Adrenal gland (tissue), 19 donors: ENCODE measurements at places on chromosomes 6 and 20. TPM values are rescaled to one million over a fixed set of nuclear protein-coding genes. Genes with fewer than 3 reads are reported as not detected.

- no peaks in the 10 kb centered on the region for H3K4me1 ChIP-seq
- H3K4me3 ChIP-seq = no peak overlapping the region
- no peaks in the 10 kb centered on the region for H3K36me3 ChIP-seq
- no peak overlapping the region for H3K27ac ChIP-seq
Measured at GRCh38 chr6:27605401-27606342, 132.8 kb upstream of the ZNF184 start.

GRCh38 chr20:14885661-14886060 lies 548.2 kb upstream of the FLRT3 start:
- no peaks in the 10 kb centered on the region for H3K27me3 ChIP-seq
- DNase-seq = no peak
- no peaks in the 10 kb centered on the region for H3K4me1 ChIP-seq

Gene OVOL2
- polyA plus RNA-seq = not detected

DNA sequence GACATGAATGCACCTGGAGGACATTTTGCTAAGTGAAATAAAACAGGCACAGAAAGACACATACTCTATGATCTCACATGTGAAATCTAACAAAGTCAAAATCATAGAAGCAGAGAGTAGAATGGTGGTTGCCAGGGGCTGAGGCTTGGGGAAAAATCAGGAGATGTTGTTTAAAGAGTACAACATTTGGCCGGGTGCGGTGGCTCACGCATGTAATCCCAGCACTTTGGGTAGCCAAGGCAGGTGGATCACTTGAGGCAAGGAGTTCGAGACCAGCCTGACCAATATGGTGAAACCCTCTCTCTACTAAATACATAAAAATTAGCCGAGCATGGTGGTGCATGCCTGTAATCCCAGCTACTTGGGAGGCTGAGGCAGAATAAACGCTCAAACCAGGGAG lies 26.0 kb upstream of the LOC128125822 start:
- H3K4me3 ChIP-seq = no peak overlapping the region
- H3K27me3 ChIP-seq = no peaks in the 10 kb centered on the region
- H3K4me1 ChIP-seq = no peaks in the 10 kb centered on the region
- H3K36me3 ChIP-seq = no peaks in the 10 kb centered on the region
- no peak overlapping the region for H3K27ac ChIP-seq
- no peak for DNase-seq

Gene SLC17A1
- 1.0 TPM for polyA plus RNA-seq

DNA sequence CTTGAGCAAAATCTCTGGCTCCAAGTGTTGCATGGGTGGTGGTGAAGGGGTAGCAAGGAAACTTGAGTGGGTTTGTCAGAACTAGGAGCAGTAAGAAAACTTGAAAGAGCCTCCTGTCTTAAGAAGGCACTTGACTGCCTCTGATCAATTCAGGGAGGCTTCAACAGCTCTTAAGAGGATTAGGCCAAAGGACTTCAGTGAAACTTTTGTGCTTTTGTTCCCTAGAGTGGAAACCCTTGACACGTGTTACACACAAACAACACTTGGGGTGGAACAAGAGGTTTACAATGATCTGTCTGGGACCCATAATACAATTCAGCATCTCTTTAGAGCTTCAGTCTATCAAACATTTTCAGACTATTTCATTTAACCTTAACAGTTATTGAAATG lies 80.1 kb upstream of the ARMC2 start:
- DNase-seq = no peak
- H3K27me3 ChIP-seq = no peaks in the 10 kb centered on the region
- no peaks in the 10 kb centered on the region for H3K36me3 ChIP-seq
- no peak overlapping the region for H3K4me3 ChIP-seq

DNA sequence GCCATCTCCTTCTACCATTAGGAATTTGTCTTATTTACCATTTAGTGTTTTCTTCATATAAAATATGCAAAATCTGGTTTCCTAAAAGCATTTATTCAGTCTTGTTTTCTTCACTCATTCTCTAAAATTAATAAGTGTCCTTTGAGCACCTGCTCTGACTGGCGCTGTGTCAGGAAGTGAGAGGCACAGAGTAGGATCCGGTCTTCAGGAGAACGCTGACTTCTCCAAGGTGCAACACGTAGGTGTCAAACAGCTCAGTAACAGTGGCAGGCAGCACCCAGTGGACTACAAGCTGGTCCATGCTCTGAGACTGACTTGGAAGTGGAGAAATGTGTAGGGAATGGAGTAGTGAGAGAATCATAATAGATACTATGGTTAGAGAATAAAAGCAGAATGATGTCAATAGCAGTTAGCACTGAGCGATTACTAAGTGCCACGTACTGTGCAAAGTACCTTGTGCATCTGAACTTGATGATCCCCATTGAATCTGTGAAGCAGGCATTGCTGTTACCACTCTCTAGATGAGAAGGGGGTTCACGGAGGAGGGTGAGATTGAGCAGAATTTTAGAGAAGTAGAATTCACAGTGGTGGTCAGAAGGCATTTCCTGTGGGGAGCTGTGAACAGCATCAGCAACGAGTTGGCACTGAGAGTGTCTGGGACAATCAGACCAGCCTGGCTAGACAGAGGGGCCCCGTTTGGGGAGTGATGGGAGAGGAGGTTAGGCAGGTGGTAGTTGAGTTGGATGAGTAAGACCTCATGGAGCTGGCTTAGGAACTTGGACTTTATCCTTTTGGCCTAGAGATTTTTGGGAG lies 569.8 kb downstream of the QKI start:
- H3K27ac ChIP-seq = no peak overlapping the region
- H3K27me3 ChIP-seq = no peaks in the 10 kb centered on the region
- peaks cover 5% of the 10 kb centered on the region for H3K4me1 ChIP-seq
- no peaks in the 10 kb centered on the region for H3K36me3 ChIP-seq
- H3K4me3 ChIP-seq = no peak overlapping the region

Gene CTAGE9
- polyA plus RNA-seq = not detected
